Upper lobe of right lung (tissue), 1 donor: ENCODE measurements at places on chromosomes 12 and 14. TPM values are rescaled to one million over a fixed set of nuclear protein-coding genes. Genes with fewer than 3 reads are reported as not detected.

The TMEM132D gene
- 1.0 TPM for total RNA-seq

The POTEM gene
- not detected for total RNA-seq

The IGFBP6 gene
- total RNA-seq = 34.6 TPM

The ASCL1 gene
- not detected for total RNA-seq

The MANSC4 gene
- total RNA-seq = not detected

The FOXG1 gene
- total RNA-seq = not detected

The STAB2 gene
- total RNA-seq = 2.6 TPM

The SLC17A8 gene
- total RNA-seq = 0.14 TPM

The PNP gene
- total RNA-seq = 32.8 TPM

The PPFIBP1 gene
- 136 TPM for total RNA-seq

DNA sequence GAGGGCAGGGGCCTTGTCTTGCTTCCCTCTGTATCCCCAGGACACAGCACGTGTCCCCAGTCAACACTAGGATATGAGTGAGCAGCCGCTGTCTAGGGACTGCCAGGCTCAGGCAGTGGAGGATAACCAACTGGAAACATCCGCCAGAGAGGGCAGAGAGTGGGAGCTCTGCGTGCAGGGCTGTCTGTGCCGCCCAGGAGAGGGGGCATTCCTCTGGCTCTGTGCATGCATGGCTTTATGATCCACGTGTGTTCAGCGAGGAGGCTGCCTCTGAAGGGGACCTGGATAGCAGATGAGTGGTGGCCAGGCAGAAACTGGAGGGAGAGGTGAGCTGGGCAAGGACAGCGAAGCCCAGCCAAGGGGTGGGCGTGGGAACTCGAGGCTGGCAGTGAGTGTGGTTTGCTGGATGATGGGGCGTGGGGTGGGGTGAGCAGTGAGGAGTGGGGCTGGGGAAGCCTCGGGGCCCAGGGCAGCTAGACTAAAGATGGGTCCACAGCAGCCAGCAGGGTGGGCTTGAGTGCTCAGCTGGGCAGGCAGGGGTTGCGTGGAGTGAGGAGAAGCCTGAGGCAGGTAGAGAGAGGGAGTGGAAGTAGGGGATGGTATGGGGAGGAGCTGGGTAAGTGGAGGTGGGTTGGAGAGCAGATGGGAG lies 72.9 kb downstream of the PRIMA1 start:
- no peak for DNase-seq
- H3K4me3 ChIP-seq = no peak overlapping the region
- H3K27me3 ChIP-seq = peaks cover 4% of the 10 kb centered on the region
- H3K4me1 ChIP-seq = no peaks in the 10 kb centered on the region
- no peak overlapping the region for H3K27ac ChIP-seq

DNA sequence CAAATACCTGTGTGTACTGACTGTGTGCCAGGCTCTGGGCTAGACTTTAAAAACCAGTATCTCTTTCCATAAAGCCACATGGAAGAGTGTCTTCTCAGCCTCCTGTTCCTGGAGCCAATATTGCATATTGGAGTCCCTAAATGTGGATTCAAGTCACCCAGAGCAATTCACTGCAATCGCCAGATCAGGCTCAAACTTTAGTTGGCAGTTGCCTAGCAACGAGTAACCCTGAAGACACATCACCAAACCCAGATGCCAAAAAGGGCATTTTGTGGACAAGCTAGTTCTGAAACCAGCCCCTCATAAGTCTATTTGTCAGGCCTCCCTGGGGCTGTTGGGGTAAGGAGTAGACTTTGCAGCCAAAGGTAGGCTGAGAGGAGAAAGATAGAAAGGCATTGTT lies 13.7 kb downstream of the DPF3 start:
- H3K36me3 ChIP-seq = no peaks in the 10 kb centered on the region
- H3K4me3 ChIP-seq = no peak overlapping the region
- no peak for DNase-seq

DNA sequence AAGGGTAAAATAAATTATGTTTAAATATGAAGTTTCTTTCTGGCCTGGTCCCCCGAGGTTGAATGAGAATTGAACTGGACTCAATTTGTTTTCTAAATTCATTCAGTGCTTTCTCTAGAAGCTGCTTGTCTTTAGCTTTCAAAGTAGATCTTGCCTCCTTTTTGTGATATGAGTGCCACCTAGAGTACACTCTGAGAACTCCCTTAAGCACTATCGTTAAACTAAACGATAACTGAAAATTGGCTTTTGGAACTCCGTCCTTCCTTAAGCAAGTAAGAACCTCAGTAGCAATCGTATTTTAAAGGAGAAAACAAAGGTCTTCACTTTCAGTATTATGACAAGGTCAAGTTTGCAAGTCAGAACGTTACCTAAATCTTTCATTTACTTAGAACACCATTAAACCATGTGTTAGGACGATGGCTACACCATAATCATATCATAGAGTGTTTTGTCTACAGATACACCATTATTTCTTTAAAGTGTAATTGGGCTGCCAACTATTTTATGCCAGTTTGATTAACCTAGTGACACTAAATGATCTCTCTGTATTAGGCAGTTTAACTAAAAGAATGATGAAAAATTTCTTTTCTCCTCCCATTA lies 364.8 kb downstream of the SNAPC1 start:
- no peak for DNase-seq
- no peaks in the 10 kb centered on the region for H3K4me1 ChIP-seq
- H3K36me3 ChIP-seq = no peaks in the 10 kb centered on the region
- H3K4me3 ChIP-seq = no peak overlapping the region

DNA sequence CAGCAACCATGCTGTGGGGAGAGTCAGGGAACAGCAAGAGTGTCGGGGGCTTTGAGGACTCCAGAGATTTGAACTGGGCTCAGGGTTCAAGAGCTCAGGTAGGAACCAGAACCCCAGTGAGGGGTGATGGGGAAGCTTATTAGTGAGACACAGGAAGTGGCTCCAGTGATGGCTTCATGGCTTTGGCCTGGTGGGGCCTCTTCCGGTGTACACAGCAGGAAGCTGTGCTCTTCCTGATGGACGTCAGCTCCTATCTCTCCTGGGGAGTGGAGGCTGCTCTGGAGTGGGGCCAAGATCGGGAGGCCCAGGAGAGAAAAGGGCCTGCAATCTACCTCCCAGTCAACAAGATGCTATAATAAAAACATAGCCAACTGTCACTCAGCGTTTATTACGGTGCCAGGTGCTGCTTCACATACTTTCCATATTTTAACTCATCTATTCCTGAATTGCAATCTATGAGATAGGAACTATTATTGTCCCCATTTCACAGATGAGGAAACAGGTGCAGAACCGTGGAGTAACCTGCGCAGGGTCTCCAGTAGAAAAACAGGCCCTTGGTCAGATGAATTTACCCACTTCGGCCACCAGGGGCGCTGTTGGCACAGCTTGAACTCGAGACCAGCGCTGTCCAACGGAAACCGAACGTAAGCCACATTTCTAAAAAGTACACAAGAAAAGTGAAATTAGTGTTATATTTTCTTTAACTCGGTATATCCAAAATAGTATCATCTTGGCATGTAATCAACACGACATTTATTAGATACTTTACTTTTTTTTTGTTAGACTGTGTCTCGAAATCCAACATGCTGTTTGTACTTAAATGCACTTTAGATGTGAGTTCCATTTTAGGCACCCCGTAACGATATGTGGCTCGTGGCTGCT lies 63.6 kb upstream of the DLK1 start:
- H3K27ac ChIP-seq = no peak overlapping the region
- no peak overlapping the region for H3K4me3 ChIP-seq
- H3K4me1 ChIP-seq = peaks cover 10% of the 10 kb centered on the region
- no peaks in the 10 kb centered on the region for H3K36me3 ChIP-seq
- peak; percentile 79 for DNase-seq

DNA sequence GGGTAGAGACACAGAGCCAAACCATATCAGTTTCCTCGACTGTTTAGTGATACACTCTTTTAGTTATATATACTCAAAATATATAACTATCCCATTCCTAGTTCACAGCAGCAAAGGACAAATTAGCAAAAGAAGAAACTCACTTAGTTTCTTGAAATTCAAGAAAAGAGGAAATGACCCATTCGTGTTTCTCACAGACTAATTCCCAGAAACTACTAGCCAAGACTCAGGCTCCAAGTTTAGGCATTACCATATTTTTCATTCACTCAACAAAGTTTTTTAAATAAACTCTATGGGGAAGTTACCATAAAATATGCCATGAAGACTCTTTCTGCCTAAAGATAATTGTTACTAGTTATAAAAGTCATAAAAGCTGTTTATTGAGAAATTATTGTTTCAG lies 152.3 kb upstream of the DAAM1 start:
- no peaks in the 10 kb centered on the region for H3K4me1 ChIP-seq
- H3K27me3 ChIP-seq = no peaks in the 10 kb centered on the region
- no peak for DNase-seq
- no peak overlapping the region for H3K27ac ChIP-seq

GRCh38 chr12:127944211-127944899 lies 322.6 kb upstream of the TMEM132C start:
- no peaks in the 10 kb centered on the region for H3K27me3 ChIP-seq
- H3K36me3 ChIP-seq = no peaks in the 10 kb centered on the region
- no peak overlapping the region for H3K27ac ChIP-seq
- no peak for DNase-seq
- no peaks in the 10 kb centered on the region for H3K4me1 ChIP-seq
- H3K4me3 ChIP-seq = no peak overlapping the region

GRCh38 chr12:67943141-67943892 lies 45.9 kb upstream of the IFNG-AS1 start:
- peaks cover 10% of the 10 kb centered on the region for H3K4me1 ChIP-seq
- no peaks in the 10 kb centered on the region for H3K36me3 ChIP-seq
- no peaks in the 10 kb centered on the region for H3K27me3 ChIP-seq
- H3K27ac ChIP-seq = no peak overlapping the region

DNA sequence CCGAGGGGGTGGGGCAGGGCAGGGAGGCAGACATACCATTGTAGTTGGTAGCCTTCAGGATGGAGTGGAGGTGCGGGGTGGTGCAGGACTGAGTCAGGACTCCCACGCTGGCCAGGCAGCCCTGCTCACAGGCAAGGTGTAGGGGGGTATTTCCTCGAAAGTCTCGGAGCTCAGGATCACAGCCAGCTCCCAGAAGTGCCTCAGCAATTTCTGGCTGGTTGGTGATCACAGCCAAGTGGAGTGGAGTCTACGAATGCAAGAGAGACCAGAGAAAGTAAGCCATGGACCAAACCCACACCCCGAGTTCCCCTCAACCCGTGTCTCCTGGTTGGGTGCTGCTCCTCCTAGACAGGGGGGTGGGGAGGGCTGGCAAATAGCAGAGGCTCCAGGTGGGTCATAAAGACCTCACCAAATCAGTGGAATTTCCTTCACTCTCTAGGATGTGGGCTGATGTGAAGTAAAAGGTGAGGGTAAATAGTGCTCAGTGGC lies 1.4 kb downstream of the NFKBIA start:
- peak overlapping the region; percentile 97 for H3K4me3 ChIP-seq
- peak; percentile 76 for DNase-seq
- H3K36me3 ChIP-seq = peaks cover 46% of the 10 kb centered on the region
- H3K27ac ChIP-seq = peak overlapping the region; percentile 100
- H3K27me3 ChIP-seq = no peaks in the 10 kb centered on the region

GRCh38 chr12:561908-562593 lies 101.2 kb downstream of the NINJ2 start:
- H3K27me3 ChIP-seq = no peaks in the 10 kb centered on the region
- peak overlapping the region; percentile 23 for H3K4me3 ChIP-seq
- peak overlapping the region; percentile 70 for H3K27ac ChIP-seq
- no peaks in the 10 kb centered on the region for H3K36me3 ChIP-seq
- peaks cover 8% of the 10 kb centered on the region for H3K4me1 ChIP-seq

- no peaks in the 10 kb centered on the region for H3K4me1 ChIP-seq
- DNase-seq = no peak
- no peaks in the 10 kb centered on the region for H3K36me3 ChIP-seq
- H3K27me3 ChIP-seq = no peaks in the 10 kb centered on the region
- H3K27ac ChIP-seq = no peak overlapping the region
- H3K4me3 ChIP-seq = no peak overlapping the region
Measured at GRCh38 chr14:55514819-55515490, 65.1 kb upstream of the KTN1 start.

DNA sequence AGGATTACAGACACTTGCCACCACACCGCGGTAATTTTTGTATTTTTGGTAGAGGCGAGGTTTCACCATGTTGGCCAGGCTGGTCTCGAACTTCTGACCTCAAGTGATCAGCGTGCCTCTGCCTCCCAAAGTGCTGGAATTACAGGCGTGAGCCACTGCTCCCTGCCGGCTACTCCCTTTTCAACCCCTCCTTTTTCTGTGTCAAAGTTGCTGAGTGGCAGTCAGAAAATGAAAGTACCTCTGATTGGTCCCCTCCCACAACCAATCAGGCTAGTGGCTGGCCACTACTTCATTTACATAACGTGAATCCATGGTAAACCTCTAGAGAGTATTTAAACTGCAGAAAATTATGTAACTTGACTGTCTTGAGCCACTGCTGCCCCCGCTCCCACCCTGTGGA lies 5.9 kb downstream of the RESF1 start:
- H3K27me3 ChIP-seq = no peaks in the 10 kb centered on the region
- H3K4me1 ChIP-seq = peaks cover 67% of the 10 kb centered on the region
- no peak overlapping the region for H3K27ac ChIP-seq
- peak overlapping the region; percentile 12 for H3K4me3 ChIP-seq

GRCh38 chr14:23800811-23801210 lies 152.8 kb upstream of the DHRS4 start:
- H3K27me3 ChIP-seq = no peaks in the 10 kb centered on the region
- no peak overlapping the region for H3K4me3 ChIP-seq
- DNase-seq = no peak
- H3K27ac ChIP-seq = no peak overlapping the region
- no peaks in the 10 kb centered on the region for H3K4me1 ChIP-seq
- no peaks in the 10 kb centered on the region for H3K36me3 ChIP-seq

GRCh38 chr12:11689591-11690186 lies 40.2 kb downstream of the ETV6 start:
- no peak overlapping the region for H3K27ac ChIP-seq
- H3K27me3 ChIP-seq = no peaks in the 10 kb centered on the region
- H3K36me3 ChIP-seq = no peaks in the 10 kb centered on the region

GRCh38 chr12:129523621-129524020 lies 380.2 kb downstream of the TMEM132D start:
- H3K36me3 ChIP-seq = no peaks in the 10 kb centered on the region
- H3K27me3 ChIP-seq = no peaks in the 10 kb centered on the region
- no peak for DNase-seq
- H3K27ac ChIP-seq = no peak overlapping the region

GRCh38 chr14:85533861-85534291 lies 3.9 kb downstream of the FLRT2 start:
- peaks cover 51% of the 10 kb centered on the region for H3K27me3 ChIP-seq
- H3K36me3 ChIP-seq = no peaks in the 10 kb centered on the region
- peak; percentile 61 for DNase-seq
- peak overlapping the region; percentile 54 for H3K4me3 ChIP-seq
- H3K4me1 ChIP-seq = peaks cover 30% of the 10 kb centered on the region
- no peak overlapping the region for H3K27ac ChIP-seq

- DNase-seq = no peak
- H3K27ac ChIP-seq = no peak overlapping the region
- H3K36me3 ChIP-seq = no peaks in the 10 kb centered on the region
- no peak overlapping the region for H3K4me3 ChIP-seq
- H3K4me1 ChIP-seq = peaks cover 3% of the 10 kb centered on the region
- H3K27me3 ChIP-seq = no peaks in the 10 kb centered on the region
Measured at GRCh38 chr12:14564336-14564959, 3.2 kb downstream of the PLBD1 start.
